Tibial artery (tissue), 4 donors: ENCODE measurements at places on chromosomes 1 and 21.

DNA sequence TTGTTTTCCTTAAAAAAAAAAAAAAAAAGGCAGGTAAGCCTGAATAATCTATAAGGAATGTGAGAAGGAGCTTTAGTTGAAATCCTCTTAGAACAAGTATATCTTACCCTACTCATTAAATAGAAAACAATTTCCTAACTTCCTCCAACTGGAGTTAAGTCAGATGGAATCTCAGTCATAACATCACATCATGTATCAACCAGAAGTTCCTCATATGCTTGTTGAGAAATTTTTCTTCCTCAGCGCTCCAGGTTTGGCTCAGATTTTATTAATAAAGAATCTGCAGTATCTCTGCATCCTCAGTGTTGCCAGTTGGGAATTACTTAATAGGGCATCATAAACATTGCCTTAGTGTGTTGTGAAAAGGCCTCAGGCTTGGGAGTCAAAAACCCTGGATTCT, 37.6 kb downstream of the DUSP10 start:
- no peak for DNase-seq

DNA sequence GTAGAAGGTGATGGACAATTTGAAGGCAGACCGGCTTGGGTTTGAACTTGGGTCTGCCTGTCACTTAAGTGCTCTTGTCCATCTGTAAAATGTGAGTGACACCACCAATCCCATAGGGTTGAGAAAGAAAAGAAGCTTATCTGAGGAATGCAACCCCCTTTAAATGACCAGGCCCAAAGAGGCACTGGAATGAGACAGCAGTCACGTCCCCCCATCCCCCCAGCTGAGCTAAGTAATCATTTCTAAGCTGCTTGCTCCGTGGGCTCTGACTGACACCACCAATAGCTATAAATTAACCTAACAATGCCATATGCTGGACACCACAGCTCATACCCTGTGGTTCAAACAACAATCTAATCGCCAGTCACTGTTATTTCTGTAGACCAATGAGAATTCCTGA, 15.1 kb downstream of the LCA5L start:
- no peak for DNase-seq

GRCh38 chr1:46223472-46223943, 20.4 kb downstream of the LURAP1 start:
- peak; percentile 49 for DNase-seq

DNA sequence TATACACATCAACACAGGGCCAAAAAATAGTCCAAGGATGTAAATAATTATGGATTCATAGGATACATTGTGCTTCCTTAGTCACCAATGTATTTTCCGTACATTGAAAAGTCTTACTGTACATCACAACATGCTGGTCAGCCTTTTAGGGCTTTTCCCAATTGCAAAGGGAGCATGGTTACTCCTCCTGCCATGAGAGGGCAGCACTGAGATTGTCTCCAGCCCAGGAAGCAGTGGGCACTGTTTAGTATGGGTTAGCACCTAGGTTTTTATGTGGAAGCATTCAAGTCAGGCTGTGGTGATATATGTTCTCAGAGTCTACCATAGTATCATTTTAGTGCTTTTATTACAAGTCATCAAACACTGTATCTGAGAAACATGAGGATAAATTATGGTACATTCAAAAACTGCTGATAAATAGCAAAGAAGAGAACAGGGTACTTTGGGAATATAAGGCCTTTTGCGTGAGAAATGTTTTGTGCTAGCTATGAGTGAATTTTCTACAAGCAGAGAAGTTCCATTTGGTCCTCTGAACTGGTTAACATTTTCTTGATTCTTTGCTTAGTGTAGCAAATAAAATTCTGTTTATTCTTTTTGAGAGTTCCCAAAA, 34.0 kb downstream of the ST6GALNAC5 start:
- no peak for DNase-seq

GRCh38 chr21:28229814-28230213, 762.9 kb downstream of the LTN1 start:
- no peak for DNase-seq

DNA sequence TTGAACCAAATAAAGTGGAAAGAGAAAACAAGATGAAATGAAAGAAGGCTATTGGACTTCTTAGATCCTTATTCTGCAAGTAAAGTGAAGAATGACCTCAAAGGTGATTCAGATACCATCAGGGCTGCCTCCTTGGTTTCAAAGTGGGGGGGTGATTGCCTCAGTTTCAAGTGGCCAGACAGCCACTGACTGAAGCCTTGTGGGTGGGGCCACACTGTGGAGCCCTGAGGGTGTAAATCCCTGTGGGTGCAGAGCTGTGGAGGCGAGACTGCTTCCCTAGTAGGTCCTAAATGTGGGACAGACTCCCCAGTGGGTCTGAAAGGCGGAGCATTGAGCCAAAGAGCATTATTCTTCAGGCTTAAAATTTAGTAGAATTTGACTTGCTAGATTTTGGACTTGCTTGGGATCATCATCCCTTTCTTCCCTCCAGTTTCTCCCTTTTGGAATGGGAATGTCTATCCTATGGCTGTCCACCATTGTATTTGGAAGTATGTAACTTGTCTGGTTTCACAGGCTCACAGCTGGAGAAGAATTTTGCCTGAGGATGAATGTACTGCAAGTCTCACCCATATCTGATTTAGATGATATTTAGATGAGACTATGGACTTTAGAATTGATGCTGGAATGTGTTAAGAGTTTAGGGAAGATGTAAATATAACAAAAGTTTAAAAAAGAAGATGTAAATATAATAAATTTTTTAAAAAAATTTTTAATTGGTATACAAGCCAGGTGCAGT, 71.6 kb upstream of the SOX13 start:
- no peak for DNase-seq

DNA sequence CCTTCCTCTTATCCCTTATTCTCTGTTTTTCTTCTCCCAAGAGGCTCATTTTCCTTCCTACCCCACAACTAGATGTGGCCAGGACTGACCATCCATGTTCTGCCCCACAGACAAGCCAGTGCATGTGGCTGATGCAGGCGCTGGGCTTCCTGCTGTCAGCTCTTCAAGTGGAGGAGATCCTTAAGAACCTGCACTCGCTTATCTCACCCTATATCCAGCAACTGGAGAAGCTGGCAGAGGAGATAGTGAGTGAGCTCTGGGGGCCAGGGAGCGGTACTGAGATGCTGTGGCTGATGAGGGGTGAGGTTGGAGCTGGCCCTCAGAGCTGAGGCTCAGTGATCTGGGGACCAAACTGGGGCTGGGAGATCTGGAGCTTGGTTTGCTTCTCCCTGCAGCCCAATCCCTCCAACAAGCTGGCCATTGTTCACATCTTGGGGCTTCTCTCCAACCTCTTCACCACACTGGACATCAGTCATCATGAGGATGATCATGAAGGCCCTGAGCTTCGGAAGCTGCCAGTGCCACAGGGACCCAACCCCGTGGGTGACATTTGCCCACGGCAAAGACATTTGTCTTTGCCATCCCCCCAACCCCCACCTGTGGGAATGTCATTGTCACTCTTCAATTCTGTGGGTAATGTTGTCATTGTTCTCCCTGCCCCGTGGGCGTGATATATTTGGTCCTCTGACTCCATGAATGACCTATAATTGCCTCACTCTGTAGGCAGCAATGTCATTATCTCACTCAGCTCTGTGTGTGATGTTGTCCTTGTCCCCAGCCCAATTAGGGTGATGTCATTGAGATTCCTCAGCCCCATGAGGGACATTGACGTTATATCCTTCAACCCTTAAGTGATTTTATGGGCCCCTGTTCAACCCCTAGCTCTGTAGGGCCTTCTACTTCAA, 11.2 kb upstream of the DPH2 start:
- DNase-seq, result no peak

- DNase-seq, result no peak
Measured at GRCh38 chr1:85296980-85297379, 20.5 kb upstream of the BCL10 start.

DNA sequence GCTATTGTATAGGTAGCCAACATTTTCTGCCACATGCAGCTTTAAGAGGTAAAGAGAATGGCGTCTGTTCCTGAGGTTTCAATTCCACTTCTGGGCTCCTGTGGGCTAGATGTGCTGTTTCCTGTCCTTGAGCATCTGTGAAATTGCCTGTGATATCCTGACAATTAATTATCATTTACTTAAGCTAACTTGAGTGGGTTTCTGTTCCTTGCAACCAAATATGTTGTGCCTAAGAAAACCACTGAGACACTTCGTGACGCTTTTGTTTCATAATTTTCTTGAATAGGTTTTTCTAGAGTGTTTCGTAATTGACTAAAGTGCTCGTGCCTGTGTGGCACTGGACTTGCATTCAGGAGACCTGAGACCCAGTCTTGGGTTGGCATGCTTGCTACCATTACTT, 127.3 kb upstream of the POU3F1 start:
- no peak for DNase-seq

GRCh38 chr1:39562886-39563285, 13.7 kb downstream of the PABPC4 start:
- DNase-seq, result no peak

DNA sequence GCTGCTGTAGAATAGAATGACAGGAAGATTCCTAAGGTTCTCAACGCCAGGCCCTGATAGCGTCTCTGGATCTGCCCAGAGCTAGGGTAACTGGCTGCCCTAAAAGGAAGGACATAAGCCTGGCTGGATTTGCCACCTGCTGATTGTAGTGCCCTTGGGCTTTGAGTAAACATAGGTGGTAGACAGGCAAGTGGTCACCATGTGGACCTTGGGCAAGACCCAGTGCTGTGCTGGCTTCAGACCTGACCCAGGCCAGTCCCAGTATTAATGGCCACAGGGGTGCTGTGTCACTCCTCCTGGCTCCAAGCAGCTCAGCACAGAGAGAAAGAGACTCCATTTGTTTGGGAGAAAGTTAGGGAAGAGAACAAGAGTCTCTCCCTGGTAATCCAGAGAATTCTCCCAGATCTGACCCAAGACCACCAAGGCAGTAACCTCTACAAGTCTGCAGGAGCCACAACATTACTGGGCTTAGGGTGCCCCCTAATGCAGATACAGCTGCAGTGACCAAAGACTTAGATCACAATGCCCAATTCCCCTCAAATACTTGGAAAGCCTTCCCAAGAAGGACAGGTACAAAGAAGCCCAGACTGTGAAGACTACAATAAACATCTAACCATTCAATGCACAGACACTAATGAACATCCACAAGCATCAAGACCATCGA, 44.5 kb downstream of the PHTF1 start:
- no peak for DNase-seq

DNA sequence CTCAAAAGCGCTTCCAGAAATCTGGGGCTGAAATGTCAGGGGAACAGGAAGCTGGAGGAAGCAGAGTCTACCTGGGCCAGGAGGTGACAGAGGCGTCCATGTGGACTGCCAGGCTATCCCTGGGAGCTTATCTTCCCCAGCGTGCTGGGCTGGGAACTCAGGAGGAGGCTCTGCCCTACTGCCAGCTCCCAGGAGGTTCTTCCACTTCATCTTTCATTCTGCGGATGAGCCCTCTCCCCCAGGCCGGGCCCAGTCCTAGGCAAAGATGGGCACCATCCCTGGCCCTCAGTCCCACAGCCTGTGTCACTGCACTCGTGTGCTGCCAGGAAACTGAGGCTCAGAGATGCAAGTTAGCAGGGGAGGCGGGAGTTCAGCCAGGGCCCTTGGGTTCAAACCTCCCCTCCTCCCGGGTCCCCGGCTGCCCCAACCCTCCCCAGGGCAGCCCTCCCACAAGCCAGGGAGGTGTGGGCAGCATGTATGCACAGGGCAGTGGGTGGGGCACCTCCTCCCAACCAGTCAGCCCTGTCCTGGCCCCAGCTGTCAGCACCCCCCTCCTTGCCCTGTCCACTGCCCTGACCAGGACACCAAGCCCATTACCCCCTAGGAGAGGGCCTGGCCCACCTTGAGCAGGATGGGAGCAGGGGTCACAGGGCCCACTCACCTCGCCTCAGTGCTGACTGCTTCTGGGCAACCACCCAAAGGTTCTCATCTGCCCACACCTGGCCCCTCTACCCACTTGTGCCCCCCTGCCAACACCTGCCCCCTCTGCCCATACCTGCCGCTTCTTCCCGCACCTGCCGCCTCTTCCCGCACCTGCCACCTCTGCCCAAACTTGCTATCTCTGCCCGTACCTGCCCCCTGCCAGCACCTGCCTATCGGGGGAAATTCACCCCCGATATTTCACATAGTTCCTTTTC, 226.0 kb downstream of the NPHP4 start:
- no peak for DNase-seq

- no peak for DNase-seq
Measured at GRCh38 chr1:217059401-217059800, 336.2 kb upstream of the ESRRG start.
